Glomerular endothelial cell (primary cell): ENCODE measurements at places on chromosomes 4 and X.
A peak's percentile ranks its signal among the peaks of the same experiment; 100 is the strongest.

- no peak for DNase-seq
Observed at GRCh38 chrX:21883258-21883657, 27.5 kb downstream of the YY2 start.

DNA sequence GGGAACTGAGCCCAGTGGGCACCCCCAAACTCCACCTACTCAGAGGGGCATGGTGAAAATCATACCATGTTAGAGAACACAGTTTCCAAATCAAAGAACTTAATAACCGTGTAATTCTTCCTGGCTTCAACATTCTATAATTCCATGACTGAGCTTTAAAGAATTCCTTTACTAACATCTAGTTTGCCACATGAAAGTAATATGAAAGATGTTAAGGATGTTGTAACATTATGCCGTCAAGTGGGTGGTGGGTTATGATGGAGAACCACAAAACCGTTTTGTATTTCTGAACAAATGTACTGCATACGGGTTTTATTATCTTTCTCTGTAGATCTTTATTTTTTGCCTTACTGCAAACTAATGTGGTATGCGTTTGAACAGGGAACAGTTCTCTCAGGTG, 549.0 kb upstream of the MAGEB2 start:
- no peak for DNase-seq

DNA sequence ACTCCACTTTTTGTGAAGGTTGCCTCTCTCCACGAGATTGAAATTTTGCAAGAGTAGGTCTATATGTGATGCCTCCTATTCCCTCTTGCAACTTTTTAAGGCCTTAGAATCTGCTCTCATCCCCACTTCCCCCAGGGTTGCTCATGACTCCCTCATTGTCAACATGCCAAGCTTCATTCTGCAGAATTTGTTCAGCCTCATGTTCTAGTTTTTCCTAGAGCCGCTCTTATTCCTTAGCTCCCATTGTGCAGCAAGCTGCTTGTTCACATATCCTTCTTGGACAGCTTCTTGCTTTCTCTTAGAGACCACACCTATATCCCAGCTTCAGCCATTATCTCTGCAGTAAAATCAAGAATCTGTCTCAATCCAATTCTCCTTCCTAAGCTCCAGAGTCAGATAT, 82.4 kb downstream of the CNGA2 start:
- no peak for DNase-seq

- DNase-seq: no peak
Observed at GRCh38 chr4:169870507-169870906, 112.8 kb upstream of the HPF1 start.

- no peak for DNase-seq
Observed at GRCh38 chrX:41409006-41409405, 38.1 kb upstream of the NYX start.

GRCh38 chr4:68927165-68927564, 24.4 kb downstream of the UGT2A3 start:
- no peak for DNase-seq

- peak; percentile 63 for DNase-seq
Observed at GRCh38 chr4:11529625-11530201, 101.0 kb upstream of the HS3ST1 start.

GRCh38 chr4:337932-338758, 531 bp downstream of the ZNF141 start:
- DNase-seq: no peak

- DNase-seq: no peak
Observed at GRCh38 chr4:38386654-38387188, 277.3 kb upstream of the KLF3 start.

GRCh38 chrX:136046295-136047015, 61.2 kb downstream of the SLC9A6 start:
- DNase-seq: no peak

DNA sequence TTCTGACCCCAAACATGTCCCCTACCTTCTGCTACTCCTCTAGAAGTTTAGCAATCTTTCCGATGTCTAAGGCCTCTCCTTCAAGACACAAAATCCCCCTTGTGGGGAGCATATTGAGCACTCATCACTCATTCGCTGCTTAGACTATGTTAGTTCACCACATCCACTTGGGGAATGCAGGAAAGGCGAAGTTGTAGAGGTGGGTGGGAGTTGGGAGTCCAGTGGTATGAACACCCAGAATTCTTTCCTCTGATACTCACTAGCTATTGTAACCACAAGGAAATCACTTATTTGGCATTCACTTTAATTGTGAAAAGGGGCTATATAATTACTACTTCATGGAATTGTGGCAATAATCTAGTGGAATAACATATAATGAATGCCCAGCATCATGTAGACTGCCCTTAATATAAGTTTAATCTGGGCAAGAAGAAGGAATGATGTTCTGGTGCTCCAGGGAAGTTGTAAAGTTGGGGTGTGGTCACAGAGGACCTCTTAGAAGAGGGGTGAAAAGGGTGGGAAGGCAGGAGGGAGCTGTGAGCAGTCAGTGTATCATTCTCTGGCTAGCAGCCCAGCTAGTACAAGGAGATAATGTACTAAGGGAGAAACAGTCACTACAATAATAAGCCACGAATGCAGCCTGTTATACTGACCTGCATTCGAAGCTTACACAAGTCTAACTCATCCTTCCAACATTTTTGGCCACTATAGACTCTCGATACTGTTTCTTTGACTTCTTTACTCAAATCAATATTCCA, 468.2 kb upstream of the DIPK2B start:
- no peak for DNase-seq

DNA sequence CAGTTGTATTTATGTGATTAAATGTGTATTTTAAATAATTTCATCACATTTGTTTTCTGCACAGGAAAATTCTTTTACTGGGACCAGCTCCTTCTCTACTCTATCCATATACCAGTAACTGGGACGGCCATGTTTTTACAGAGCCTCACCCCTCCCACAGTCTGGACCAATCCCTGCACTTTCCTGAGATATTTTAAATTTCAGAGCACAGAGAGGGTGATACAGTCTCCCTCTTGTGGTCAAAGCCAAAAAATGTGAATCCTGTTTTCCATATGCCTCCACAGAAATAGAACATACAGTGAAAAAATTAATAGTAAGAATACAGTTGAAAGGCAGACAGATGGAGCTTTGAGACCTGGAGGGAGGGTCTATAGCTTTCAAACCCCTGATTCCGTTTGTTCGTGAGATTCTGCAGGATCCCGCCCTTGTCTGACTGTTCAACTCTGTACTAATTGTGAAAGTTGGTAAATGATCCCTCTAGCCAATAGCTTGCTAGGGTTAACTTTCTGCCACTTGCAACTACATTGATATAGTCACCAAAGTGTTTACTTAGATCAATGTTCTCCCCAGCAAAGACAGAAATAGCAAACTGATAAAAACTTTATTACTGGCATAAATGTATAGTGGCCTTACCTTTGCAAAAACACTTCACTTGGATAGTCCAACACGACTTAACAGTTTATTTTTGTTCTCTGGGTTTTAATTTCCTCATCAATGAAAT, 172.2 kb downstream of the PPARGC1A start:
- no peak for DNase-seq

- DNase-seq: no peak
Observed at GRCh38 chrX:20666331-20666730, 399.6 kb upstream of the RPS6KA3 start.

DNA sequence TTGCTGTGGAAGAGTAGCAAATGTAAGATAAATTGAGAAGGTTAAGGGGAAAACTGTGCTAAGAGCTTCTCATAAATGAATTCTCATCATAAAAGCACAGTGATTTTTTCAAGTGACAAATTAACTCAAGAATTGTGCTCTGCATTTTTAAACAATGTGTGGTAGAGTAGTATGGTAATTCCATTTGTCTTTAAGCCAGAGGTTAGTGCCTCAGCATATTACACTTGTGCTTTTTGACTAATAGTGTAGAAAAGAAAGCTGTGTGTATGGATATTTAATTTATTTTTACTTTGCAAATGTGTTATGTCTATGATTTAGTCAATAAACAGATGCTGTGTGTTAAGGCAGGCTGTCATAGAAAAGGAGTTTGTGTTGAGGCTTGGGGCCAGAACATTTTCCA, 61.0 kb downstream of the FHIP1A start:
- DNase-seq: no peak

DNA sequence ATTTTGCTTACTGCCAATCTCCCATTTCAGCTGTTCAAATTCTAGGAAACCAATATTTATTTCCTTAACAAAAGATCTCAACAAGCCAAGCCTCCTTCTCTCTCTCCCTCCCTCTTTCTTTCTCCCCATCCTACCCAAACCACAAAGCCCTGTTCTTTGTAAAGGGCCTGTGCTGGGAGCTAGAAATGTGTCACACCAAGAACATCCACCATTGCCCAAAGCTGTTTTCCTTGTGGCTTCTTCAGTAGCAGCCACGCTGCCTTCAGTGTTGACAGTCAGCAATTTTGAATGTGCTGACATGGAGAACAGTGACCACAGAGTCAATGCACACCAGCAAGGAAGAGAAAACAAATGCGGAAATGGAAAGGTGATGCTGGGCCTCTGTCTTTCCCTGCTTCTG, 203.0 kb downstream of the MAML3 start:
- no peak for DNase-seq

DNA sequence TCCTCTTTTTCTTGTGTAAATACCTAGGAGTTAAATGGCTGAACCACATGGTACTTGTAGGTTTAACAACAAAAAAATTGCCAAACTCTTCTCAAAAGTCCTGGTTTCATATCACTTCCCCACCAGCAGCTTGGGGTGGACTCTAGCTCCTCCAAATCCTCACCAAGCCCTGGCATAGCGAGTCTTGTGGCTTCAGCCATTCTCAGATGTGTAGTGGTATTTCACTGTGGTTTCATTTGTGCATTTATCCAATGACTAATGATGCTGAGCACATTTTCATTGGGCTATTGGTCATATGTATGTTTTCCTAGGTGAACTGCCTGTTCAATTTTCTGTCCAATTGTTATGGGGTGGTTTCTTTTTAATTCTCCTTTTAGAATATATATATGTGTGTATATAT, 249.3 kb downstream of the NLGN4X start:
- no peak for DNase-seq

- DNase-seq: peak; percentile 68
Observed at GRCh38 chrX:136168929-136169735, 21.8 kb downstream of the FHL1 start.

DNA sequence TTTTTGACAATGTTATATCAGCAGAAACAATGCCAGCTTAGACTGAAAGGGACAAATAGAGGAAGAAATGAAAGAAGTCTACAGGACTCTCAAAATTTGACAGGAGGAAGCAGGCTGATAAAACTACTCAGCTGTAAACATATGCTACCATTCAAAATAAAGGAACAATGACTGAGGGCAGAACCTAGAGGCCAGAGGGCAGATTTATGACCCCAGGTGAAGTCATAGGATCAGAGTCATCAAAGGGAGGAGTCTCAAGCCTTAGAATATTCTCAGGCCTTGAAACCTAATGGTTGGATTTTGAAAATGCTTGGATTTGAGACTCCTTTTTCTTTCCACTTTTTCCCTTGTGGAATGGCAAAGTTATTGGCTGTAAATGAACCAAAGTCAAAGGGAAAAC, 17.0 kb upstream of the SYTL5 start:
- DNase-seq: no peak

DNA sequence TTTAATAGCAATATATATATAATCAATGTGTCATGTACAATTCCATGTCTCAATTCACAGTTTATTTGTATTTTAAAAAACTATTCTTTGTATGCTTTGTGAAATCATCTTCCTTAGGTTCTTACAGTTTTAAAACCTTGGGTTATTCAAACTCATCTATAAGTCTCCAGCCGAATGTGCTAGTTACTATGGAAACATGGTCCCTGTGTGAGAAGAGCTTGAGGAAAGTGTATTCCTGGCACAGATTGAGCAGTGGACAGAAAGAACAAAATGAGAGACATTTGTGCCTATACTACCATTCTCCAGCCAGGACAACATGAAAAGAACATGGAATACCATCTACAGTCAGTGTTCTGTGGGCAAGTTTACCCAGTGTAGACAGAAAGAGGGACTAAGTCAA, 103.4 kb downstream of the EFHC2 start:
- DNase-seq: no peak

GRCh38 chrX:135327299-135327698, 18.0 kb downstream of the ETDC start:
- DNase-seq: no peak

- DNase-seq: no peak
Observed at GRCh38 chrX:44338361-44338760, 5.1 kb downstream of the EFHC2 start.

GRCh38 chr4:110792036-110792435, 169.2 kb upstream of the PITX2 start:
- no peak for DNase-seq
